ENCODE measurements at places on chromosomes 4 and X. TPM values are rescaled to one million over a fixed set of nuclear protein-coding genes. Genes with fewer than 3 reads are reported as not detected.

GRCh38 chr4:61549336-61549735, 349.2 kb downstream of the ADGRL3 start:
- no peak for DNase-seq

DNA sequence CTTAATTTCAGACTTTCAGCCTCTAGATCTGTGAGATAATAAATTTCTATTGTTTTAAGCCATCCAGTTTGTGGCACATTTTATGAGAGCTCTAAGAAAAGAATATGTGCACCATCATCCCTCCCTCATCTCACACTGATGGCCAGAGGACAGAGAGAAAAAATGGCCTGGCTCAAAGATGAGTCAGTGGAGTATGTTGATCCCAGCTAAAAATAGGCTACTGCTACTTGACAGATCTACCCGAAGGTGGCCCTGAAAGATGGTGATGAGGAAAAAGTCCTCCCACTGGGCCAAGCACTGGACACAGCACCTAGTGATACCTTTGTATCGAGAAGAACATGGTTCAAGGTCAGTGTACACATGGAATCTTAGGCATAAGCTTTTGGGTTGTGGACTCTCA, 38.2 kb upstream of the DCTD start:
- no peak for DNase-seq

- no peak for DNase-seq
These were observed 1629.2 kb upstream of the ADGRL3 start for GRCh38 chr4:59570860-59571476.

- no peak for DNase-seq
These were observed 36.8 kb downstream of the RTL5 start for GRCh38 chrX:72094894-72095293.

DNA sequence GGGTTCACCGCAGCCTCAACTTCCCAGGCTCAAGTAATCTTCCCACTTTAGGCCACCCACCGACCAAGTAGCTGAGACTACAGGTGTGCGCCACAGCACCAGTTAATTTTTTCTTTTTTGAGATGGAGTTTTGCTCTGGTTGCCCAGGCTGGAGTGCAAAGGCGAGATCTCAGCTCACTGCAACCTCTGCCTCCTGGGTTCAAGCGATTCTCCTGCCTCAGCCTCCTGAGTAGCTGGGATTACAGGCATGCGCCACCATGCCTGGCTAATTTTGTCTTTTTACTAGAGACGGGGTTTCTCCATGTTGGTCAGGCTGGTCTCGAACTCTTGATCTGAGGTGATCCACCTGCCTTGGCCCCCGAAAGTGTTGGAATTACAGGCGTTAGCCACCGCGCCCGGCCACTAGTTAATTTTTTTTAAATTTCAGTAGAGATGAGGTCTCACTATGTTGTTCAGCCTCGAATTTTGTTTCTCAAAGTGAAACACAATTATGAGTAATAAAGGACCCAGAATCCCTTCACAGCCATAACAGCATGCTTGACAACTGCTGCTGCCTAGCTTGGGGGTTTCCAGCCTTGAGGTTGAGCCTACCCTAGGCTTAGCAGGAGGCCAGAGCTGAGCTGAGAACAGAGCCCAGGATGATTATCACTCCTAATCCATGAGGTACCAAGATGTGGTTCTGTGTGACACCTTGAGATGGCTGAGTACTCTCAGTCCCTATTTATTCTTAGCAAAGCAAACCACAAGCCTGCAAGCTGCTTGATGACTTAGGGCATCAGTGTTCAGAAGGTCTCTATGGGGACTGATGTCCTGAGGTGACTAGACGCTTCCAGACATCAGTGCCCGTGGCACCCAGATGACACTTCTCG, 41.6 kb upstream of the NKRF start:
- DNase-seq, result no peak

GRCh38 chr4:112853662-112854256, 195.7 kb upstream of the ANK2 start:
- no peak for DNase-seq

The XPNPEP2 gene
- total RNA-seq, result not detected

Measured in naive thymus-derived CD8-positive, alpha-beta T cell (primary cell).